ENCODE measurements at places on chromosomes 16 and 17.

DNA sequence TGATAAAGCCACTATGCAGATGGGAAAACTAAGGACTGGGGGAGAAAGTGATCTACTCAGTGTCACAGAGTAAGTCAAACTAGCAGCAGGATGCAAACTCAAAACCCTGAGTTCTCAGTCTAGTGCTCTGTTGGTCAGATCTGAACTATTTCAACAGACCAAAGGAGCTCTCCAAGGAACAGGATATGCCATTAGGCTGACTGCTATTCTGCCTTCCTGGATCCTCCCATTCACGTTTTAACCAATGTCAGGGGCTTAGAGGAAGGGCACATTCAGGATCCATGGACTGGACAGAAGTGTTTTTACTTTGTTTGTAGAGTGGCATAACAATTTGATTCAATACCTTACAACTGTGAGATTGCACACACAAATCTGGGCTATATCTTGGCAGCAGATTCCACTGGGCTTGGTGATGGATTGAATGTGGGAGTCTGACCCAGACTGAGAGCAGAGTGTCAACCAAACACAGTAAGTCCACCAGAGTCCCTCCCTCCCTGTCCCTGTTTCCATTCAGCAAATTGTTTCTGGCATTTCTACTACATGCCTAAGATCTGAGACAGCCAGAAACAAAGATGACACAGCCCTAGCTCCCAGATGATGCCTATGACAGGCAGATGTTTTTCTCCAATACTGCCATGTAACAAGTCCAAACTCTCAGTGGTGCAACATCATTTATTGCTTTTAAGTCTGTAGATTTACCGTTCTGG is 337.8 kb upstream of the CDH5 start:
- no peaks in the 10 kb centered on the region for H3K4me1 ChIP-seq
- H3K27me3 ChIP-seq, result no peaks in the 10 kb centered on the region
- H3K4me3 ChIP-seq, result no peak overlapping the region
- no peaks in the 10 kb centered on the region for H3K36me3 ChIP-seq
- no peak overlapping the region for H3K27ac ChIP-seq

DNA sequence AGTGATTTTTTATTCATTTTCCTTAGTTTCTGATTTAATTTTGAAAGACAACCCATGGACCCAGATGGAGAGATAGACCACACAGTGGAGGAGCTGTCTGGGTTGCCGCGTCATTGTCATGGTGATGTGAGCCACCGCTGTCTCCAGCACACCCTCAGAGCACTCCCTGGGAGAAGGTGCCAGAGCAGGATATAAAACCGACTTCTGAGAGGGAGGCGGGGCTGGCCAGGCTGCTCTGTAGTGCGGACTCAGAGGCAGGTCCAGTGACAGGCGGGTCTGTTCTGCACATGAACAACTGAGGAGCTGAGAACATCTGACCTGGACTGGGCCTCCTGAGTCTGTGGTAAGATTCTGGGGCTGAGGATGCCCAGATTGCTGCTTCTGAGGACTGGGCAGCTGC is 216.3 kb upstream of the NLRP1 start:
- H3K27ac ChIP-seq, result no peak overlapping the region
- DNase-seq, result peak; percentile 24
- H3K4me1 ChIP-seq, result peaks cover 28% of the 10 kb centered on the region

GRCh38 chr17:48618256-48618896 is 3.3 kb upstream of the HOXB8 start:
- peaks cover 31% of the 10 kb centered on the region for H3K4me1 ChIP-seq
- H3K27ac ChIP-seq, result no peak overlapping the region
- H3K36me3 ChIP-seq, result no peaks in the 10 kb centered on the region
- peaks cover 100% of the 10 kb centered on the region for H3K27me3 ChIP-seq
- 0 out of 2 replicates have a peak overlapping the region, but pooled peaks have one; percentile 33 for H3K4me3 ChIP-seq

- H3K27me3 ChIP-seq, result no peaks in the 10 kb centered on the region
- no peak overlapping the region for H3K27ac ChIP-seq
- H3K4me1 ChIP-seq, result no peaks in the 10 kb centered on the region
- DNase-seq, result no peak
- no peaks in the 10 kb centered on the region for H3K36me3 ChIP-seq
Measured at GRCh38 chr16:25872369-25873070, 180.8 kb downstream of the HS3ST4 start.

- H3K27me3 ChIP-seq, result no peaks in the 10 kb centered on the region
- H3K4me3 ChIP-seq, result no peak overlapping the region
- no peak for DNase-seq
- no peak overlapping the region for H3K27ac ChIP-seq
- no peaks in the 10 kb centered on the region for H3K36me3 ChIP-seq
Measured at GRCh38 chr17:18031955-18032354, 7.0 kb downstream of the ATPAF2 start.

Data from GM23338 (cell line).